Lower lobe of right lung (tissue), 2 donors: ENCODE measurements at places on chromosomes 13 and 19.

GRCh38 chr13:107133950-107134349 is 566.0 kb upstream of the ARGLU1 start:
- DNase-seq: no peak

GRCh38 chr19:39596911-39597310 is 5.4 kb upstream of the LGALS13 start:
- DNase-seq: no peak

- DNase-seq: no peak
Observed at GRCh38 chr13:18949970-18950369, 231.7 kb downstream of the TUBA3C start.

DNA sequence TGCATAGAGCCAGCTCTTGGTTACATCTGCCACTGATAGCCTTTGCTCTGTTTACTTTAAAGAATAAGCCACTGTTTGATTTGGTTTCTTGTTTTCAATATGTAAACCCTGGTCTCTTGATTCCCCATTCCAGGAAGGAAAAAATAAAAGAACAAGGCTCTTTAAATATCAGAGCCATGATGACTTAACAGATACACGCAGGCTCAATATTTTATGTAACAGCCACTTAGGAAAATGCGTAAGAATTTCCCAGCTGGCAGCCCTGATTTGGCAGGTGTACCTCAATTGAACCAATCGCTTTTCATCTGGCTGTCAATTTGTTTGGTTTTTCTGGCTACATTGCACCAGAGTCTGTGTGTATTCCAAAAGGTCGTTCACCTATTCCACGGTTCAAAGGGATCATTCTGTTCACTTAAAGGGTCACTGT is 65.6 kb downstream of the IRS2 start:
- no peak for DNase-seq

DNA sequence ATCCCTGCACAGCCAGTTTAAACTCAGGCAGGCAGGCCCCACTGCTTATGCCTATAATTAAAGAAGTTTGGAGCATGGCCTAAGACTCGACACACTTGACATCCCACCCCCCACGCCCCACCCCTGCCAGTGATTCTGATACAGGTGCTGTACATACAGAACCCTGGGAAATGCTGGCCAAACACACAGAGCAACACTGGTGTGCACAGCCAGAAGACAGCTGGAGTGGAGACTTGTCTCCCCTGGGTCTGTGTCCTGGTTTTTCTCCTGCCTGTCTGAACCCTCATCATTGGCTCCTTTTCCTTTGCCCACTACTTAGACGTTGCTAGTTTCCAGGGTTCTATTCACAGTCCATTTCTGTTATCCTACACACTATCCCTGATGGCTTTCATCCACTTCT is 76.8 kb downstream of the DLEU7 start:
- no peak for DNase-seq

- DNase-seq: no peak
Observed at GRCh38 chr19:7627166-7627565, 2.2 kb downstream of the XAB2 start.

DNA sequence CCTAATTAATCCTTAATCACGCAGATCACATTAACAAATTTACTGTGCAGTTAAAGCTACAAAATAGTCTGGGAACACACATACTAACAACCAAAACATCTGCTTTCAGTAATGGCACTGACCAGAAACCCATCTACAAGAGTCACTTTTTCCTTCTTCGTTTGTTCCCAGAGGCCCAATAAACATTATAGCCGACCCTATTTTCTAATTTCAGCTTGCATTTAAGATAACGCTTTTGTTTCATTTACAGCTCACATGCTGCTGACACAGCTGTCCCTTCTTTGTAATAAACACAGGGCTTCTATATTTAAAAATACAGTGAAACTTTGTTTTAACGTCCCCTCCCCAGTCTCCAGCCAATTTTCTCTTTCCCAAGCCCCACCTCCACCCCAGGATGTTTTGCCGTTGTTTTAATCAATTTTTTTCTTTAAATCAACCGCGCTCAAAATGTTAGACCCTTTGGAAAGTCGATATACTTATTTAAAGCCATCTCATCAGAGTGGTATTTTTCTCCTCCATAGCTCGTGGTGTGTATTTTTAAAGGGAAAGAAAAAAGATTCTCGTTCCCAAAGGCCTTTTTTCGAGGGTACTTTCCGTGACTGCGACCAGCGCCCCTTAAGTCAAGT is 1.7 kb upstream of the WBP4 start:
- no peak for DNase-seq

DNA sequence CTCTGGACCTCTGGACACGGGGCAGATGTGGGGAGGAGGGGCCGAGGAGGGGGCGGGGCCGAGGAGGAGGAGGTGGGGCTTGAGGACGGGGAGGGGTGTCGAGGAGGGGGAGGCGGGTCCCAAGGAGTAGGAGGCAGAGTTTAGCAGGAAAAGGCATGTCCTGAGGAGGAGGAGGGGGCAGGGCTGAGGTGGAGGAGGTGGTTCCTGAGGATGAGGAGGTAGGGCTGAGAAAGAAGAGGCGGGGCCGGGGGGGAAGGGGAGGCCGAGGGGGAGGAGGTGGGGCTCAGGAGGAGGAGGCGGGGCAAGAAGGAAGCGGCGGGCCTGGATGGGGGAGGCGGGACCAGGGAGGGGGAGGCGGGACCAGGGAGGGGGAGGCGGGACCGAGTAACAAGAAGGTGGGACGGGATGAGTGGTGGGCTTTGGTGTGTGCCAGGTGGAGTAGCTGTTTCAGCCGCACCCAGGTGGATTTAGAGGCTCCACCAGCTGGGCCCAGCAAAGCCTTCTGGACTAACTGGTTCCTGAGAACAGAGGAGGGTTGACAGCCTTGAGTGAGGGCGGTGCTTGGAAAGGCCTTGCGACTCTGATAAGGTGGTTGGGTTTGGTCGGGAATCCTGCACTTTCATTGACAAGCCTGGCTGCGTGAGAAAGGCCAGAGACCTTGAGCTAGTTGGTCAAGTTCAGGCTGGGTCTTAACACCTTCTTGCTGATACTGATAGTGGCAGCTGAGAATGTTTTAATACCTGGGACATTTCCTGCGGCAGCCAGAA is 7.7 kb downstream of the TECR start:
- peak; percentile 90 for DNase-seq

DNA sequence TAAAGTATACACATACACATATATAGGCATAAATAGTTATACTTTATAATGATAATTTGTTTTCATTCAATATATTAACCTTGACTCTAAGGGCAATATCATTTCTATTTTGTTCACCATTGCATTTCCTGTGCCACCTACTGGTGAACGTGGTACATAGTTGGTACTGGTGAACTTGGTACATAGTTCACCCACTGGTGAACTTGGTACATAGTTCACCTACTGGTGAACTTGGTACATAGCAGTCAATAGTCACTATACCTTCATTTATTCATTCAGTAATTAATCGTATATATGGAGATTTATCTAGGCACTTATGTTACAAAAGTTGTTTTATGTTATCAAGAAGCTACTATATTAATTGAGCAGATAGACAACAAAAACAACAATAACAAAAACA is 172.6 kb upstream of the ATXN8OS start:
- DNase-seq: no peak

DNA sequence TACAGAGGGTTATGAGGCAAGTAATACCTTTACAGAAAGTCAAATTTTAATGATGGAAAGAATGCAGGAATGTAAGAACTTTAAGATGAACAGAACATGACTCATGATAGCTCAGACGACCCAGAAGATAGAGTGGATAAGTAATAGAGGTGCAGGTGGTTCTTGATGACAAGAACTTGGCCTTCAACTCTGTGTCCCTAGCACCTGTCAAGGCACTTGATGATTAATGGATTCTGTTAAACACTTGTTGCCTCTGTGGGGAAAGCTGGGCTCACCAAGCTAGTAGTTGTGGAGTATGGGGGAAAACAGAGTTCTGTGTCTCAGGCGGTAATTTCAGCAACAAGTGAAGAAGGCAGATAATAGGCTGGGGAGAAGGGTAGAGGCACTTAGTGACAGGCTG is 306.2 kb downstream of the ATP8A2 start:
- DNase-seq: no peak

- DNase-seq: no peak
Observed at GRCh38 chr13:44382635-44383145, 9.1 kb downstream of the SERP2 start.

DNA sequence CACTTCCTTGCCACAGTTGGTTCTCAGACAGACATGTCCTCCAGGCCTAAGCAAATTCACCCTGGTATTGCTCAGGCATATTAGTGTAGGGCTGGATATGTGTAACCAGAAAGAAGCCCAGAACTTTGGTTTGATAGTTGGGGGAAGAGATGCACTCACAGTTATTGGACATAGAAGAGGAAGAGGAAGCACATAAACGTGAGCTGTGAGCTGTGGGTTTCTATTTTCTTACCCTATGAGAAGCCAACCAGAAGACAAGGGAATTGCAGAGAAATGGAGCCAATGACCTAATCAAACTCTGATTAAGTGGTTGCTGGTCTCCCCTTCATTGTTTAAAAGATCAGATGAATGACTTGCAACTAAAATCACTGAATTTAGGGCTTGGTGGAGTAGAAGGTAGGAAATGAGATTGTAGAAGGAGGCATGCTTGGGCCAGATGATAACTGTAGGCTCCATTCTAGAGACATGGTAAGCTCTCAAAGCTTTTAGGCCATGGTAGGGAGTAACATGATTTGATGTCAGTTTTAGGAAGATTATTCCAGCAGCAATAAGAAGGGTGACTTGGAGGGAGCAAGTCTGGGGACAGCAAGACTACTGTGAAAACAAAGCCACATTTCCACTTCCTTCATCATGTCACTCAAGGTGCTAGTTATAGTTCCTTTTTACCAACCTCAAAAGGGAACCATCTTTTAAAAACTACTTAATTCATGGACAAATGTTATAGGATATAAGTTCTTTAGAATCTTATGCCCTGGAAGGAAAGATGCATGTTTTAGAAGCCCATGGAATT is 24.1 kb upstream of the WDFY2 start:
- no peak for DNase-seq
